Omental fat pad (tissue), 4 donors: ENCODE measurements at places on chromosomes 2 and 18.

DNA sequence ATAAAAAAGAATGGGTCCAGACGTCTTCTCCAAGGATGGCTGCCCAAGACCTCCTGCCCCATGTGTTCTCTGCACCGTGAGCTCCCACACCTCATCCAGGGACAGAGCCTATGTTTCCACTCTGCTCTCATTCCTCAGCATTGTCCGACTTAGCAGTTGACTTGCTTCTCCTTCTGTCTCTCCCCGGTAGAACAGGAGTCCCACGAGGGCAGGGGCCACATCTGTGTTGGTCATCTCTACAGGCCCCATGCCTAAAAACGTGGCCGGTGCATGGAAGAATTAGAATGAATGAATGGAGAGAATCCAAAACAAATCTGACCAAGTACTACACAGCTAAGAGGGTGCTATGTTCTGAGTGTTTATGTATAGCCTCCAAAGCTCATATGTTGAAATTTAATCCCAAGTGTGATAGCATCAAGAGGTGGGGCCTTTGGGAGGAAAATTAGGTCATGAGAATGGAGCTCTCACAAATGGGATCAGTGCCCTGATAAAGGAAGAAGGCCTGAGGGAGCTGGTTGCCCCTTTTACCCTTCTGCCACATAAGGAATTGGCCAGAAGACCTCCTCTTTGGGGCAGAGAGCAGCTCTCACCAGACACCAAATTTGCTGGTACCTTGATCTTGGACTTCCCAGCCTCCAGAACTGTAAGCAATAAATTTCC is 55.9 kb downstream of the FAM178B start:
- DNase-seq = no peak

DNA sequence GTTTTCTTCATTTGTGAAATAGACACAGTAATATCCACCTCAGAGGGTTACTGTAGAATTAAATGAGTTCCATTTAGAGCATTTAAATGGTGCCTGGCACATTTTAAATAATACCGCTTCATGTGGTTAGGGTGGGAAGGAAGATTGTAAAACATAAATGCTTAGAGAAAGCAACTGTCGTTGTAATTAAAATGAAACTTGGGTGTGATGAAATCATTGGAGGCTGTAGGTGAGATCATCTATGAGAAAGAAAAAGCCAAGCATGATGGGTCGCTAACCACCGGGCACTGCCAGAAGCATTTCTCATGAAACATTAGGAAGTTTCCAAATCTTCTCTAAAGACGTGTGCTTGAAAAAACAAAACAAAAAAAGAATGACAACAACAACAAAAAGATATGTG is 8.2 kb upstream of the SLC39A10 start:
- no peak for DNase-seq

DNA sequence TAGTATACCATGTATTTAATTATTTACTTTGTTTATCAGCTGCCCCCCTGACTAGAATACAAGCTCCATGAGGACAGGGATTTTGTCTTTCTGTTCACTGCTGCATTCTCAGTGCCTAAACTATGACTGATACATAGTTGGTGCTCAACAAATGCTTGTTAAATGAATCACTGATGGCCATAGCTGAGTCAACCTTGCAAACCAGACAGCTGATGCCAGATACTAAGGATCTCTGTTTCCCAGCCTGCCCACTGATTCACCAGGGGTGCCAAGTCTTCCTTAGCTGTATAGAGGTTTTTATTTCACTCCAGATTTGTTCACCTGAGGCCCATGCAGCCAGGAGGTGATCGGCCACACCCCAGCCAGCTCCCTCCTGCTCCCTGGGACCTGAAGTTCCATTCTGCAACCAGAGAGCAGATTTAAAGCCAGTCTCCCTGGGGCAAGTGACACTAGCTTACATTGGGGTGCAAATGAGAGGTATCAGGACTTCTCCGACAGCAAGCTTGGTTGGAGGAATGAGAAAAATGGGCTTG is 92.2 kb downstream of the C1QL2 start:
- DNase-seq = no peak

DNA sequence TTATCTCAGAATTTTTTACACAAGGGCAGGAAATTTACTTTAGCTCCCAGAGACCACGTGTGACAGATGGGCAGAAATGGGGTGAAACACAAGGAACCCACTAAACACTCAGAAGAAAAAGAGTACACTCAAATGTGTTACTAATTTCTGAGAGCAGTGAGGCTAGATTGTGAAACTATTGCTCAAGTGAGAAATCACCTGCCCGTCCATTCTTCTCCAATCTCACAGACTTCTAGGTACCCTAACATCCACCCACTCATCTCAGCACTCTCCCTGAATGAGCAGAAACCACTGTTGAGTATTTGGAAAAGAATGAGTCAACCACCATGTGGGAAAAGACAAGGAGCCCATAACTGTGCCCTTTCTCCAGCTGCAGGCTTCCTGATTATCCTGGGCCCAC is 293.0 kb upstream of the CDH2 start:
- DNase-seq = no peak

DNA sequence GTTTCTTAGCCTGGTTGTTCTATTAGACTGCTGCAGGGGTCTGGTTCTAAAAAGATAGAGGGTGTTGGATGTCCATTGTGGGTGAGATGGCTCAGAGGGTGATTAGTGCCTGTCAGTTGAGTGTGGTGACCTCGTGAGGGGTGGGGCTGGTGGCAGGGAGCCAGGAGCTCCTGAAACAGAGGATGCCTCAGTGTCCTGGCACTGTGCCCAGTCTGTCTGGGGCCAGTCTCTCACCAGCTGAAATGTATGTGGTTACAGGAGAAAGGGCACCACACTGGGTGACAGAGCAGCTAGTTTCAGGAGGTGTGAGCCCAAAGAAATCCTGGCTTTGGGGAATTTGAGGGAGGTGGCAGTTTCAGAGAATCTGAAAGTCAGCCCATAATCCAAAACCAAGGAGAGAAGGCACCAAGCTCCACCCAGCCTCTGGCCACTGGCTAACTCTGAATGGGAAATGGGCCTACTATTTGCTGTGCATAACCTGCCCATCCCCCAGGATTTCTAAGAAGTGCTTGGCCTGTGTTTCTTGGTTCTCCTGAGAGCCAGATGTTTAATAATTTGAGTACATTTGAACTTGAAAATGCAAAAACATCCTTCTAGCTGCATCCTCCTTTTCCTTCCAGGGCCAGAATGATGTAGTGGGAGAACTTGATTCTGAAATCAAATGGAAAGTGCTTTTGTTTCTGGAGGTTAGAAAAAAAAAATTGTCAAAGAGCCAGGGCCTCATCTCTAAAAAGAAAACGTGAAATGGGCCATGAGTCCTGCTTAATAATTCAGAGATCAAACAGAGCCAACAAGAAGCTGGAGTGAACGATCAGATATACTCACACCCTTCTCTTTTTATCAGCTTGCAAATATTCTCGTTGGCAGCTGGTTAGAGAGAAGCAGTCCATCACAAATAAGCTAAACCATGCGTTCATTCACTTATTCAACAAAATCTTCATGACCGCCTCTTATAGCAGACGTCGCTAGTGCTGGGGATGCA is 92.3 kb downstream of the B3GNT2 start:
- DNase-seq = peak; percentile 55

GRCh38 chr2:123101434-123101833 is 923.7 kb upstream of the CNTNAP5 start:
- DNase-seq = no peak

DNA sequence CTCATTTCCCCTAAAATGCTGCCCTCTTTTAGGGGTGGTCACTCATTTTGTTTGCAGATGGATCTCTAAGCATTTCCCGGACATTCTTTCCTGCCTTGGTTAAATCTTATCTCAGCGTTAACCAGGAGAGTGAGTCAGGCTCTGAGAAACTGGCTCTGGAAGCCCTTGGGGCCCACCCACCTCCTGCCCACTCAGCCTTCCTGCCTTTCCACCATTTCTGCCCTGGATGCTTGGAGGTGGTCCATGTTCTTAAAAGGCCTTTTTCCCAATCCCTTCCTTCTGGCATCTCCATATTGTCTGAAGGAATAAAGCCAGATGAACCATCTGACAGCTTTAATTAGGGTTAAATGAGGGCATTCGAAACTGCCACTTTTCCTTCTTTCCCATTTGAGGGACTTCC is 9.5 kb downstream of the HK2 start:
- no peak for DNase-seq

GRCh38 chr18:1413323-1413675 is 508.6 kb downstream of the ADCYAP1 start:
- DNase-seq = no peak

- no peak for DNase-seq
Observed at GRCh38 chr2:161245261-161245553, 63.0 kb upstream of the PSMD14 start.

DNA sequence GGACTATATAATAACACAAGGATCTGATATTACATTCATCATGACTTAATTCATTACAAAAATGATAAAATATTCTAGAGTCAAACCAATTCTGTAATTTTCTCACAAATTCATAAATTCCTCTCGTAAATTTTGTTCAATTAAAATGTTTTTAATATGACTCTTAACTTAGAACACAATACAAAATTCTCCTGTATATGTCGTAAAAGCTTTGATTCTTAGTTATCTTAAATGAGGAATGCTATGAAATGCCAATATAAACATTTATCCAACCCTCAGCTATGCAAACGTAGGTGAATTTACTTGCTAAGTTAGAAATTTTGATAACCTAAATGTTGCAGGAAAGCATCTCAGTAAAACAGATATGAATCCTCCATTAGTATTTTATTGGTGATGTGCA is 28.9 kb downstream of the ARHGAP15 start:
- no peak for DNase-seq

GRCh38 chr18:77132369-77133050 is at the start of gene MBP:
Gene MBP (minus strand): TSS chr18:77132783. CDS start chr18:77105261, 27,522 bp downstream.
- DNase-seq = no peak

- no peak for DNase-seq
Observed at GRCh38 chr2:97979904-97980303, 15.8 kb downstream of the TMEM131 start.

GRCh38 chr2:147450661-147451510 is 393.9 kb upstream of the ACVR2A start:
- no peak for DNase-seq

GRCh38 chr18:10022365-10022764 is 108.5 kb downstream of the VAPA start:
- no peak for DNase-seq

DNA sequence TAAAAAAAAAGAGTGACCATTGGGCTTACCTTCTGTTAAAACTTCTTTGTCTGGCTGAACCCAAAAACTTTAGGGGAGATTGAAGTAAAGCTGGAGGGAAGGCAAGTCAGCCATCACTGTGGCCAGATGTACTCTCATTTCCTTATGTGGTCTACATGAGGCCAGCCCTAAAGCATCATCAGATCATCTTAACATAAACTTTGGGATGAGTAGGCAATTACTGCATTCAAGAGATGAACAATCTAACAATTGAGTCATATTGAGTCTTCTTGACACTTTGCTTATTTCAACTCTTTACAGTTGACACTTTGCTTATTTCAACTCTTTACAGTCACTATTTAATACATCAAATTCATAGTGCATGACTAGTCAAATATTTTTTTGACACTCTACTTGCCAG is 155.6 kb downstream of the QPCT start:
- DNase-seq = no peak

- DNase-seq = no peak
Observed at GRCh38 chr2:12486205-12487118, 230.3 kb upstream of the TRIB2 start.

DNA sequence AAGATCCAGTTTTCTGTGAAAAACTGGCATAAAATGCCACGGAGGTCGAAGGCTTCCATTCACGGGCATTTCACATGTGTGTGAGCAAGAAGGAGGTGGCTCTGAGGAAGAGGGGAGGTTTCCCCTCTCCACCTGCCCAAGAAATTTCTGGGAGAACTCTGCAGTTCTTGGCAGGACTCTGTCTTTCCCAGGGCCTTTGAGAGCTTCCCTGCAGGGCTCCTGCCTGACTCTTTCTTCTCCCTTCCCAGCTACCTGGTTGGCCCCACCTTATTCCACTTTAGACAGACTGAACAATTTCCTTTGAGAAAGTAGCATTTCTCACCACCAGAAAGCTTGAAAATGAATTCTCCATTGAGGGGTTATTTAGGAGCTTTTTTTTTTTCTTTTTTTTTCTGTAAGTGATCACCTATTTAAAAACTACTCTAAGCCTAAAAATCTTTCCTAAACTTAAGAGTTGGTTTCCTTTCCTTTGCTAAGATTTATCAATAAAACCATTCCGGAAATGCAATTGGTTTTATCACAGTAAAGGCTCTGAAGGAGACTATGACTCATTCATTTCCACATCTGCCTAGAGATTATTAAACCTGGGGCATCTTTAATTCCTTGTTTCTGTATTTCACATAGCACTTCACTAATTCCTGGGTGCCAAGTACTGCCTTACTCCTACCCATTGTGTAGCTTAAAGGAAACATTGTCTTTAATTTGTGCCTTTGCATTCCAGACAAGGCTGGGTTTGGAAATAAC is 59.3 kb downstream of the UNC80 start:
- DNase-seq = no peak

GRCh38 chr2:236705295-236706105 is 135.9 kb downstream of the ACKR3 start:
- DNase-seq = no peak

DNA sequence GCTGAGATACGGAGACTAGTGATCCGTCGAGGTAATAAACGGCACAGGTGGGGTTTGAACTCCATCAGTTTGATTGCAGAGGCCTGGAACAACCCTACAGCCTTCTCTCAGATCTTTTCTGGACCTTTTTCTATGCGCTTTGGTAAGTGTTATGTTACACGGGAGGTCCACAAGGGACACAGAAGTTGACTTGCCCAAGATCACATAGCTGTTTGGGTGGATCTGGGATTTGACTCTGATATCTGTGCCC is 1.1 kb upstream of the DNPEP start:
- no peak for DNase-seq

DNA sequence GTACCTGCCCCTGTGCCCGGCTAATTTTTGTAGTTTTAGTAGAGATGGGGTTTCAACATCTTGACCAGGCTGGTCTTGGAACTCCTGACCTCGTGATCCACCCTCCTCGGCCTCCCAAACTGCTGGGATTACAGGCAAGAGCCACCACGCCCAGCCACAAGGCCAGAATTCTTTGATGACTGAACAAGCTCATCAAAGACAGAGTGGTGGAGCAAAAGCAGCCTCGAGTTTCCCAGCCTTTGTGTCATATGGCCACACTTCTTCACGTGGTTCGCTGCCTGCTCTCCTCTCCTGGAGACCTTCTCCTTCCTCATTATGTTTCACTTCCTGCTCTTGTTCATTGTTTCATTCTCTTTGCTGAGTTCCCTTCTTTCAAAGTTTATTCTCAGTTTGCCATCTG is 9.9 kb upstream of the NPC1 start:
- DNase-seq = no peak
